GM12878 (cell line): ENCODE measurements at places on chromosomes 12 and 14. TPM values are rescaled to one million over a fixed set of nuclear protein-coding genes. Genes with fewer than 3 reads are reported as not detected.

DNA sequence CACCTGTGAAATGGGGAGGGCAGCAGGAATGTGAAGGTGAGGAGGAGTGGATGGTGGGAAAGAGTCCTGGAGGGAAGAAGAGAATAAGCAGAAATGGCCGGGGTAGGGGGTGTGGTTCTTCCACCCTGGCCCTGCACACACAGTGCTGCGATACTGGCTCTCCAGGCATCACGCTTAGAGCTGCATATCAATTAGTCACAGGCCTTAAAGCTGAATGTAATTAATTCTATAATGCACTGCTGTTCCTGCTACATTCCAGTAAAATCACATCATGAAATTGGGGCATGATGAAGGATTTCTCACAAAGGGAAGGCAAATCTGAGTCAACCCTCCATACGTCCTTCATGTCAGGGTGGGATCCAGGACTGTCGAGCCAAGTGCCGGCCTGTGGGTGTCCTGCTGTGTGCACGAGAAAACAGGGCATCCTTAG lies 566.1 kb downstream of the BCL11B start:
- no peak for DNase-seq

DNA sequence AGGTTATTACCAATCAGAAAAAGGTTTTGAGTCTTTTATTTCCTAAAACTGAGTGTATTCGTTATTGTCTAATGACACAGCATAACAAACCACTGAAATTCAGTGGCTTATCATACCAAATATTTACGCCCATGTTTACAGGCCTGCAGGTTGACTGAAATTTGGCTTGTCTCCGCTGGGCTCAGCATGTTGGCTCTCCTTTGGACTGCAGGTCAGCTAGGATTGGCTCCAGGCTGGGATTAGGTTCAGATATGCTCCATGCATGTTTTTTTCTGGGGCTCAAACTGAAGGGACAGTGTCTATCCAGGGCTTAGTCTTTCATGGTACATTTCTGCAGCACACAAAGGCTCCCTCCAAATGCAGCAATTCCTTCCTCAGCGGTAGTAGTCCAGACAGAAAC lies 569.9 kb downstream of the DIO2 start:
- DNase-seq, result no peak

GRCh38 chr12:53255996-53256395 lies 12.1 kb upstream of the ESPL1 start:
- DNase-seq, result no peak

- DNase-seq, result no peak
Observed at GRCh38 chr14:105023144-105023543, 2.3 kb upstream of the CDCA4 start.

GRCh38 chr12:8603286-8603685 lies 9.4 kb downstream of the AICDA start:
- no peak for DNase-seq

GRCh38 chr12:108190529-108190928 lies 61.4 kb downstream of the WSCD2 start:
- DNase-seq, result no peak

DNA sequence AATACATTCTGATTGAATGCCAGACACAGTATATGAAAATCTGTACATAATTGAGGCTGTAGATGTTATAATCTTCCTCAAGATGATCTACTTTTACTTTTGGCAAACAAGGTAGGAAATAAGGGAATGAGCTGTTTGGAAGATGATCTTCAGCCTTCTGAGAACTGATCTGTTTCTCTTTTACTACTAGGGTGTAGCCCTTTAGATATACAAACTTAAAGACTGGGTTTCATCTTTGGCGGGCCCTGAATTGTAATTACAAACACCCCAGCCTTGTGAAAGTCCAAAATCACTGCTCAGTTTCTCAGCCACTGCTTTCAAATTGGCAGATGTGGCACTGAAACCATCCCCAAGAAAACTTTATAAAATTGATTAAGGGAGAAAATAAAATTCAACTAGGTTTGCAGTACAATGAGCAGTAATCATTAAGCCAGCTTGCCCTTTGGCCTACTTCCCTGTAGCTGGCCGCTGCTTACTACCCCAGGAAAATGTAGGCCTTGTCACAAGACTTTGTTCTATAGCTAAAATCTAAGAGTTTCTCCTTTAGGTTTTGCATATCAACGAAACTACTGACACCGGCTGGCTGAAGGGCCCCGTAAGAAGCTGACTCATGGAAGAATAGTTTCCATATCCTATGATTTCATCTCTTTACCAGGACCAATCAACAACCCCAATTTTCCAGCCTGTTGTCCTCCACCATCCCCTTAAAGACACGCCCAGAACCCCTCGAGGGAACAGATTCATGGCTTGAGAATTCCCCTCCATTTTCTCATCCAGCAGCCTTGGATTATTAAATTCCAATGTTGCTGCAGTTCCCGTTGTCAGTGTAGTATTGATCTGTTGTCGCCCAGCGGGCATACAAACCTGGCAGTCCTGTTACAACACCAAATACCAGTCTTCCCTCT lies 210.8 kb downstream of the PCNX1 start:
- no peak for DNase-seq

GRCh38 chr14:105582639-105583038 lies 56.3 kb downstream of the TMEM121 start:
- no peak for DNase-seq

DNA sequence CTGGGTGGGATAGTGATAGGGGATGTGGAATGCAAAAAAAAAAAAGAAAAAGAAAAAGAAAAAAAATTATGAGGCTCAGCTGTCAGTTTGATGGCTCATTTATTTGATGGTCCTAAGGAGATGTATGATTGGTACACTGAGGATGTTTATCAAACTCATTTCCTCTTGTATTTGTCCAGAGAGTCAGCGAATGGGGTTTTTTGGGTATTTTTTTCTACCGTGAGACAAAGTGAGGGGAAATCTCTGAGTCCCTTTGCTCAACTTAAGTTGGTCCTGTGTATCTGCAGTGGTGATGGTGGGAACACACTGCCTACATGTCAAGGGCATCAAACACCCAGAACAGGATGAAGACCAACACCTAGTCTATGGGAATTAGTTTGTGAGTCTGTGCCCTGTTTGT lies 176.9 kb upstream of the HIF1A start:
- peak; percentile 48 for DNase-seq

DNA sequence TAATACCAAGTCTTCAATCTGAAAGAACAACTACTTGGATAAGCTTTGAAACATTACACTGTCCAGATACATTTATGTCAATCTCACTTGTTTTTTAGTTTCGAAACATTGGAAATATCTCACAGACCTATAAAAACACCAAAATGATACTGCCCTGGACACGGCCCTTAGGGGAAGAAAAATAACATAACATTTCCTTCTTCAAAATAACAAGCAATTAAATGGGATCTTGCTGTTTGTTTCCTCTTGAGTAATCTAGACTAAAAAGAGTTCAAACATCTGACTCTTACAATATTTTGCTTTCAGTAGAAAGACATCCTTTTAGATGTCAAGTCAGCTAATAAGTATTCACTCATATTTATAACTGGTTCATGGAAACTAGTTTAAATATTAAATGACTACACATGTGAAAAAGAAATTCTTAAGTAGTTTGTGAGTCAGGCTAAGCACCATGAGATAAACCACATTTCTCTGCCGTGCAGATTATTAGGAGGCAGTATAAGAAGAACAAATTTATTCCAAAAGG lies 87.5 kb downstream of the EPS8 start:
- no peak for DNase-seq

- DNase-seq, result no peak
Observed at GRCh38 chr12:118603610-118604361, 227.4 kb downstream of the SUDS3 start.

- no peak for DNase-seq
Observed at GRCh38 chr12:67025543-67026114, 243.5 kb upstream of the CAND1 start.

DNA sequence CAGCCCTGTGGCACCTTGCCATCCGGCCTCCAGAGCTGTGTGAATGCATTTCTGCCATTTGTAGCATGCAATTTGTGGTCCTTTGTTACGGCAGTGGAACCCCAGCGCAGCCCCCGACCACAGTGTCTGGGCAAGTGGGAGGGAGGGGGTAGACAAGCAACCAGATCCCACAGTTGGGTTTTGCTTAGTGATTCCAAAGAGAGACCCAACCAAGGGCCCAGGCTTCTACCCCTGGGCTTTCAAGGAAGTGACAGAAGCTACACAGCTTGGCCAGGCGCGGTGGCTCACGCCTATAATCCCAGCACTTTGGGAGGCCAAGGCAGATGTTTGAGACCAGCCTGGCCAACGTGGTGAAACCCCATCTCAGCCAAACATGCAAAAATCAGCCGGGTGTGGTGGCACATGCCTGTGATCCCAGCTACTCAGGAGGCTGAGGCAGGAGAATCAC lies 17.8 kb downstream of the ZBTB42 start:
- no peak for DNase-seq

- DNase-seq, result no peak
Observed at GRCh38 chr12:9091891-9092598, 23.7 kb downstream of the A2M start.

GRCh38 chr14:67167420-67168109 lies 21.7 kb upstream of the GARIN2 start:
- DNase-seq, result no peak

DNA sequence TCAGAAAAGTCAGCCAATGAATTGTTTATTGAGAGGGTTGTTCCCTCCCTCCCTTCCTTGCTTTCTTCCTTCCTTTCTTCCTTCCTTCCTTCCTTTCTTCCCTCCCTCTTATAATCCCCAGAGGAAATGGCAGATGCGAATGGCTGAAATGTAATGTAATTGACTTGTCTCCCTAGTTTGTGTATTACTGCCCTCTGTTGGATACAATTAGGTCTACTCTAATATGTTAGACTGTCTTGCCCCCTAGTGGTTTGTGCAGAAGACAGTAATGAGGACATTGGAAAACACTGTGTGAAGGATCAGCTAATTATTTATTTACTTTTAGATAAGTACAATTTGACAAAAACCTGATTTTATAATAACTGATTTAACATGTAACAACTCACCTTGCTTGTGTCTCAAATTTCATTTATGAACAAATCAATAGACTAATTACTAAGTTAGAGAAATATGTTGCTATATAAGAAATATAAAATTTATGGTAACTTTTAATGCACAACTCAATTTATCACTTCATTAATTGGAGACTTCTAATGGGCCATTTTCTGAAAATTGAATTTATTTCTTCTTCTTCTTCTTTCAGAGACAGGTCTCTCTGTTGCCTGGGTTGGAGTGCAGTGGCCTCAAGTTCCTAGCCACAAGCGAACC lies 229.8 kb upstream of the LRIG3 start:
- DNase-seq, result peak; percentile 21

DNA sequence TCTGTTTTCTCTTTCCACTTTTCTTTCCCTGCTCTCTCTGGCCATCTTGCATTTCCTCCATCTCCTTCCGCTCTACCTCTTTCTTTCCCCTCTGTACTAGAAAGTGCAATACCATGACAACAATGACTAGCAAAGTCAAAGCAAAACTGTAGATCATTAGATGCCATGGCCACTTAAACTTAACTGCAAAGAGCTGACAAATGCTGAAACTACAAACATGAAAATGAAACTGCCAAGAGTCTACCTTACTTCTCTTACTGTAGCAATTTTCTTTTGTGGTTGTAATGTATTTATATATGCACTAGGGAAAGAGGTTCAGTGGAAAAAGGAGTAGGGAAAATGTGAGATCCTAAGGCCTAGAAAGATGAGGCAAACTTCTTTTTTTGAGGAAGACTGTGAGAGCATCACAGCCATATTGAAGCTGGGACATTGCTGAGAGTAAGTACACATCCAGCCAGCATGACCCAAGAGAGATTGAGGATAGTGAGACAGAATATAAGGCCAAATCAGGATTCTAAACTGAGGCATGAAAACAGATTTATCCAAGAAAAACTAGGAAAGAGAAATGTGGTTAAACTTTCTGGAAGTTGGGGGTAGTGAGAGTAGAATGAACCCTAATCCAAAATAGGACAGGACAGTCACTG lies 276.6 kb upstream of the NAV3 start:
- peak; percentile 65 for DNase-seq

DNA sequence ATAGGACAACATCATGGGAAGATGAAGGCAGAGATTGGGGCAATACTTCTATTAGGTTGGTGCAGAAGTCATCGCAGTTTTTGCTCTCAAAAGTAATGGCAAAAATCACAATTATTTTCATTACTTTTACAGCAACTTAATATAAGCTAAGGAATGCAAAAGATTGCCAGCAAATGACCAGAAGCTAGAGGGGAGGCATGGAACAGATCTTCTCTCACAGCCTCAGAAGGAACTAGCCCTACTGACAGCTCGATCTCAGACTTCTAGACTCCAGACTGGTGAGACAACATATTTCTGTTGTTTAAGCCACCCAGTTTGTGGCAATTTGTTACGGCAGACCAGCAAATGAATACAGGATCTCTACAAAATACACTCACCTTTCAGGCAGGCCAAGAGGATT lies 348.5 kb upstream of the TBX3 start:
- no peak for DNase-seq

DNA sequence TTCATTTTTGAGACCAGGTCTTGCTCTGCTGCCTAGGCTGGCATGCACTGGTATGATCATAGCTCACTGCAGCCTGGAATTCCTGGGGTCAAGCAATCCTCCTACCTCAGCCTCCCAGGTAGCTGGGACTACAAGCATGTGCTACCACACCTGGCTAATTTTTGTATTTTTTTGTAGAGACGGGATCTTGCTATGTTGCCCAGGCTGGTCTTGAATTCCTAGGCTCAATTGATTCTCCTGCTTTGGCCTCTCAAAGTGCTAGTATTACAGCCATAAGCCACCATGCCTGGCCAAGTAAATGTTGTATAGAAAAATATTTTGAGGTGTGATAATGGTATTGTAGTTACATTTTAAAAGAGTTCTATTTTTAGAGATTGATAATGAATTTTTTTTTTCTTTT lies 12.6 kb downstream of the BIN2 start:
- DNase-seq, result no peak

DNA sequence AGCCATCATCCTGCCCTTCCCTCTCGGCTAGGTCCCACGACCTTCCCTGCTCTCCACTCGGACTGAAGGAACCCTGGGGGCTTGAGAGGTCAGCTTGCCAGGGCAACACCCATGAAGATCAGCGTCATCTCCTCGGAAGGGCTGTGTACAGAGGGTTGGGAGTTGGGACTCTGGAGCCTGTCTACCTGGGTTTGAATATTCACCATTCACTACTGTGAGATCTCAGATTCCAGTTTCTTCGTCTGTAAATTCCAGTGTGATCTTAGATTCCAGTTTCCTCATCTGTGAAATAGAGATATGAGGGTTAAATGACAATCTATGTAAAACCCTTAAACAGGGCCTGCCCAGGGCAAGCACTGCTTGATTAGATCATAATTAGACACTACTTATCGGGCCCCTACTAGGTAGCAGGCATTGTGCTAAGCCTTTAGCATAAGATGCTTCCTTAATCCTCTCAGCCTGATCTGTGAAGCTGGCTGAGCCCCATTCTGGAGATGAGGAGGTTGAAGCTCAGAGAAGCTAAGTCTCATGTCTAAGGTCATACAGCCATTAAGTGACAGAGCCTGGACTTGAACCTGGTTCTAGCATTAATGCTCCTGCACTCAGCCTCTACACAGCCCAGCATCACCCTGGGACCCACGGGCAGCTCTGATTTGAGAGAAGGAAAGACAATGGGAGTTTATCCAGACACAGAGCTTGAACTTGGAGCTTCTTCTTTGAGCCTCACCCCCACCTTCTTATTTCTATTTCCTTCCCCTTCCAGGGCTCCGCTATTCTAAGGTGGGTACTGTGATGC lies 612 bp upstream of the ZDHHC22 start:
- no peak for DNase-seq

GRCh38 chr12:4700621-4701026 lies 19.6 kb upstream of the GALNT8 start:
- DNase-seq, result no peak

Gene PTPRR
- total RNA-seq, result 0.15 and 0.27 TPM in 2 replicates

Gene LRRC10
- not detected in 2 replicates for total RNA-seq

Gene TCP11L2
- 1.4 and 1.9 TPM in 2 replicates for total RNA-seq

Gene LTBR
- total RNA-seq, result 0.44 and 0.45 TPM in 2 replicates

Gene IL26
- not detected in 2 replicates for total RNA-seq

Gene KRT75
- not detected in 2 replicates for total RNA-seq

Gene CLEC4C
- 3.7 and 3.8 TPM in 2 replicates for total RNA-seq
